ENCODE measurements at places on chromosomes 13 and 19. TPM values are rescaled to one million over a fixed set of nuclear protein-coding genes. Genes with fewer than 3 reads are reported as not detected.

The TEKTIP1 gene
- 1.7 TPM for total RNA-seq

The TUBB4A gene
- total RNA-seq: 22.4 TPM

The CLIP3 gene
- total RNA-seq: 0.69 TPM

The ZNF701 gene
- 11.5 TPM for total RNA-seq

The ONECUT3 gene
- not detected for total RNA-seq

- DNase-seq: no peak
- no peak overlapping the region for H3K4me3 ChIP-seq
- no peaks in the 10 kb centered on the region for H3K27me3 ChIP-seq
These were observed 118.9 kb upstream of the UBL3 start for GRCh38 chr13:29969286-29969685.

GRCh38 chr19:33391631-33392249 is 18.2 kb downstream of the CEBPG start:
- H3K27ac ChIP-seq: no peak overlapping the region
- no peaks in the 10 kb centered on the region for H3K36me3 ChIP-seq

GRCh38 chr19:56291867-56292266 is 19.3 kb downstream of the EDDM13 start:
- H3K27ac ChIP-seq: no peak overlapping the region
- no peak for DNase-seq
- H3K36me3 ChIP-seq: no peaks in the 10 kb centered on the region
- no peaks in the 10 kb centered on the region for H3K4me1 ChIP-seq
- H3K27me3 ChIP-seq: no peaks in the 10 kb centered on the region
- H3K4me3 ChIP-seq: no peak overlapping the region

DNA sequence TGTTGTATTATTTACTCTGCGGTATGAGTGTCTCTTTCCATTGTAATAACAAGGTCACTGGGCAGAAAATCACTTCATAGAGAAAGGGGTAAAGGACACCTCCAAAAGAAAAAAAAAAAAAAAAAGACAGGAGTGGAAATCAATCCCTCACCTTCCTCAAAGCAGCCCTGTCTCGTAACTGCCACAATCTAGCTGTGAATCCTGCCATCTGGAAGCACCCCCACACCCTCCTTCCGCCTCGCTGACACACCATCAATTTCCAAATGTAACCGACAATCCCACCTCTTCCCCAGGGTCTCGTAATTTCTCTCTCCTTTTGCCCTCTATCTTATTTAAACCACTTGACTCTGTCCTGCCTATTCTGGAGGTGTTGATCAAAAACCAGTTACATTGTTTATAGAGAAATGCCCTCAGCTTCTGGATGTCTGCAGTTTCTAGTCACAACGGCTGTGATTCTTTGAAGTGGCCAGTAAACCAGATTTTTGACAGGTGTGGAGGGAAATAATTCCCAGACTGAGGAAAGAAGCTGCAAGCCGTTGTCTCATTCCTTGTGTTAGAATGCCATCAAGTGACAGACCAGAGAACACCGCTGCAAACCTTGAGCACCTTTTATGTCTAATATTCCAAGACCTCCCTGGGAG is 9.1 kb upstream of the POP4 start:
- H3K36me3 ChIP-seq: no peaks in the 10 kb centered on the region
- no peak for DNase-seq
- no peak overlapping the region for H3K27ac ChIP-seq
- no peak overlapping the region for H3K4me3 ChIP-seq
- H3K4me1 ChIP-seq: no peaks in the 10 kb centered on the region

DNA sequence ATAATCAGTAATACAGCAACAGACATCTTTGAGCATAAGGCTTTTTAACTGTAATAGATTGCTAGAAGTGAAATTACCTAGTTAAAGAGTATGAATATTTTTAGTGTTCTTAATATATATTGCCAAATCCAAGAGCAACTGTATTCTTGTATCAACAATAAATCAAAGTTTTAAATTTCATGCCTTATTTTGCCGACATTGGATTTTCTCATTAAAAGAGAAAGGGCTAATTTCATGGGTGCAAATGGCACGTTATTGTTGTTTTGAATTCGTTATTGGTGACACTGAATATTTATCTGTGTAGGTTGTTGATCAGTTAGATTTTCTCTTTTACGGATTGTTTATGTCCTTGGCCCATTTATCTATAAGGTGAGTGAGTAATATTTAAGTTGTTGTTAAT is 97.1 kb downstream of the C1QTNF9 start:
- no peak for DNase-seq
- H3K4me3 ChIP-seq: no peak overlapping the region
- no peak overlapping the region for H3K27ac ChIP-seq
- H3K27me3 ChIP-seq: no peaks in the 10 kb centered on the region
- no peaks in the 10 kb centered on the region for H3K36me3 ChIP-seq

DNA sequence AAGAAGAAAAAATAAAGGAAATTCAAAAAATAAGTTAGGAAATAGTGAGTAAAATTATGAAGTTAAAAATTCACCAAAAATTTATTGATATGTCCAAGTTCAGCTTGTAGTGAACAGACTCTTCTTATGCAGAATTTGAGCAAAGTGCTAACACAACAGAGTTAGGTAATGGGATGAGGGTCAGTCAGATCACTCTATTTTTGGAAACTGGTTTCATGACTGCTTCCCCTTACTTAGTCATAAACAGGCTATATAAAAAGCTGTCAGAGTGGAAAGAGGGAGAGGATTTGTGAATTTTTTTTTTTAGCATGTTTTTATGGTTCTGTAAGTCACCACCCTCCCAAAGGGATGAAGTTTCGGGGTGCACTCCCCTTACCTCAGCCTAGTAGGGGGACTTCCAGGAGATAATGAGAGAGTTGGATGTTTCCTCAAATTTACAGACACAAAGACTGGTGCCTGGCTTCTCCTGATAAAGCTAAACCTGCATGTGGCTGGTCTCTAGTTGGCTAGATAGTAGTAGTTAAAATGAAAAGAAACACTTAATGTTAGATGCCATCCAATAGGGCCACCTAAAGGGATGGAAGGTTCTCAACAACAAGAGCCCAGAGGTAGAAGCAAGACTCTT is 4.5 kb downstream of the CPB2 start:
- peaks cover 20% of the 10 kb centered on the region for H3K4me1 ChIP-seq
- H3K4me3 ChIP-seq: no peak overlapping the region
- DNase-seq: no peak
- H3K27ac ChIP-seq: peak overlapping the region; percentile 31

DNA sequence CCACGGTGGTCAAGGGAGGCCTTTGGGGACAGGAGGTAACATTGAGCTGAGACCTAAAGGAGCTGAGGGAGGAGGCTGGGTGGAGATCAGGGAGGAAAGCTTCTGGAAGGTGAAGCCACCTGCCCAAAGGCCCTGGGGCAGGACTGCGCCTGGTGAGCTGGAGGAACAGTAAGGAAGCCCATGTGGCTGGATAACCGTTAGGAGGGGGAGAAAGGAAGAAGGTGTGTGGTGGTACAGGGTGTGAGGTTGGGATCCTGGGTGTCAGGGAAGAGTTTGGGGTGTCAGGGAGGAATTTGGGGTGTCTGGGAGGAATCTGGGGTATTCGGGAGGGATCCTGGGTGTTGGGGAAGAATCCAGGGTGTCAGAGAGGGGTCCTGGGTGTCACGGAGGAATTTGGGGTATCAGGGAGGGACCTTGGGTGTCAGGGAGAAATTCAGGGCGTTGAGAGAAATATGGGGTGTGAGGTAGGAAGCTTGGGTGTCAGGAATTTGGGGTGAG is 695 bp downstream of the TICAM1 start:
- no peaks in the 10 kb centered on the region for H3K27me3 ChIP-seq
- DNase-seq: no peak
- H3K27ac ChIP-seq: peak overlapping the region; percentile 92
- peak overlapping the region; percentile 95 for H3K4me3 ChIP-seq
- H3K36me3 ChIP-seq: peaks cover 6% of the 10 kb centered on the region

DNA sequence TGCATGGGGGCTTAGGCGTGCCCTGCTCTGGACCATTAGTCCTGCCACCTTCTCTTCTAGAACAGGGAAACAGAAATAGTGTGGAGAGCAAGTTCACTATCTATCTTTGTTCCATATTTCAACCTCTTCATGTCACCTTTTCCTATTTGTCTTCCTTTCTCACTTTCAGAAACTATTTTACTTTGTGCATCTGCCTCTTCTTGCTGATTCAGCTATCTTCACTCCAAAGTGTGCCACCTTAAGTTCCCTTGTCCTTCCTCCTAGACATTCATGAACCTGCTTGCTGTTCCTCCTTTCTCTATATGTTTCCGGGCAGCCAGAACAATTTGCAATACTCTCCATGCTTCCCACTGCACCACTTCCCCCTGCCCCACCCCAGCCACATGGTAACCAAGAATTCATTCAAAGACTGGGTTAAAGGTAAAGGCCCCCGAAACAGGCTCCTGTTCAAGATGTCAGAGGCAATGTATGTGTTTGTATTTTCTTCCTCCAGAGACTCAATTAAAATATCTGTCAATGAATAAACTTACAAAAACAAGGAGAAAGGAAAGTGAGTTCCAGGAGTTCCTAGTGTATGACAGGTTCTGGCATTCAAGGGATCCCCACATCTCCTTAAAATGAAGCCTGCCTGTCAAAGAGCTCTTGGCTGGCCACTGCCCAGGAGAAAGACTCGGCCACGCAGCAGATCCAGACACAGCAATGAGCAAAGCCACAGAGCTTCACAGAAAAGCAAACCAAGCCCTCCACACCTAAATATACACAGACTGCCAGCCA is 268.1 kb downstream of the DNAJC15 start:
- no peaks in the 10 kb centered on the region for H3K4me1 ChIP-seq
- H3K36me3 ChIP-seq: no peaks in the 10 kb centered on the region
- no peaks in the 10 kb centered on the region for H3K27me3 ChIP-seq
- H3K4me3 ChIP-seq: no peak overlapping the region
- H3K27ac ChIP-seq: no peak overlapping the region

GRCh38 chr19:38455031-38455430 is 21.5 kb downstream of the RYR1 start:
- no peaks in the 10 kb centered on the region for H3K4me1 ChIP-seq
- H3K36me3 ChIP-seq: no peaks in the 10 kb centered on the region
- H3K4me3 ChIP-seq: no peak overlapping the region
- H3K27ac ChIP-seq: no peak overlapping the region
- no peak for DNase-seq
- no peaks in the 10 kb centered on the region for H3K27me3 ChIP-seq

DNA sequence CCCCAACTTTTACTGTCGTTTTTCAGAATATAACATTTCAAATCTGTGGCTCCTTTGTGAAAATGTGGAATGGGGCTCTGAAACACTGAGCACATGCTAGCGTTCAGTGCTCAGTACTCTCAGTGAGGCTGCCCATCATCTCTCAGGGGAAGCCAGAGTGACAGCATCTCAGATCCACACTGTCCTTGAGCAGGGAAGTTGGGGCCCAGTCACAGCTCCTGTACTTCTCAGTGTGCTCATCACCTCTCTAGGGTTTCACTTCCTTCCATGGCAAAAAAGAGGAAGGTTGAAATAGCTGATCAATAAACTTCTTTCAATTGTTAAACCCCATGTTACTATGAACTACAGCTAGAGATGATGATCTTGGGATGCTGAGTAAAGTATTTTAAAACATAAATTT is 565.9 kb upstream of the SPRY2 start:
- H3K27ac ChIP-seq: no peak overlapping the region
- no peaks in the 10 kb centered on the region for H3K36me3 ChIP-seq
- no peak overlapping the region for H3K4me3 ChIP-seq
- H3K27me3 ChIP-seq: no peaks in the 10 kb centered on the region

GRCh38 chr13:76266561-76266960 is 619.6 kb downstream of the KCTD12 start:
- no peak for DNase-seq
- no peaks in the 10 kb centered on the region for H3K36me3 ChIP-seq
- no peaks in the 10 kb centered on the region for H3K27me3 ChIP-seq
- no peak overlapping the region for H3K27ac ChIP-seq
- no peaks in the 10 kb centered on the region for H3K4me1 ChIP-seq

DNA sequence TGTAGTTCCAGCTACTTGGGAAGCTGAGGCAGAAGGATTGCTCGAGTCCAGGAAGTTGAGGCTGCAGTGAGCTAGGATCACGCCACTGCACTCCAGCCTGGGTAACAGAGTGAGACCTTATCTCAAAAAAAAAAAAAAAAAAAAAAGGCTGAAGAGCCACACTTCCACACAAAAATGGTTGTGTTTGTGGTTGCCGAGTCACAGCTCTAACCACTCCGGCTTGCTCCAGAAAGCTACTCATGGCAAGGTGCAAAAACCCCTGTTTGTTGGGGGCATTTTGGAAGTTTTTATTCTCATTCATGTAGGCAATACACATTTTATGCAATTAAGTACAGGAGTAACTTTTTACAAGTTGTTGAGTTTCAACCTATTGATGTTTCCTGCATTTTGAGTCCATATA is 93.5 kb downstream of the INSR start:
- peaks cover 17% of the 10 kb centered on the region for H3K4me1 ChIP-seq
- H3K4me3 ChIP-seq: no peak overlapping the region
- 0 out of 2 replicates have a peak overlapping the region, but pooled peaks have one; percentile 56 for H3K27ac ChIP-seq
- no peaks in the 10 kb centered on the region for H3K27me3 ChIP-seq

DNA sequence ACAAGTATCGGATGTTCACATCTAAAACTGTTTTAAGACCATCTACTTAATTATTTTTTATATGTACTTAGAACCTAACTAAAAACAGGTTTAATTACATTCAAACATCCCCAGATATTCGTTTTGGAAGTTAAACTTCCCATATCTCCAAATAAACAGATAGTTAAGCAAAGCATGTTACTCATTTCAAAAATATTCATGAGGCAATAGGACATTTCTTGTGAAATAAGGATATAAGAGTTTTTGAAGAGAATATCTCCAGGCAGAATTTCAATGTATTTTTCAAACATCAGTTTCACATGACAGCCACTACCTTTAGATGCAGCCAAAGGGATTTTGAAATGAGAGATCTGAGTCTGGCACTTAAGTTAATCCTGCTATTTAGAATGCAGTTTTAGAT is 697.5 kb downstream of the SLITRK1 start:
- no peak for DNase-seq
- no peak overlapping the region for H3K4me3 ChIP-seq
- no peaks in the 10 kb centered on the region for H3K36me3 ChIP-seq

DNA sequence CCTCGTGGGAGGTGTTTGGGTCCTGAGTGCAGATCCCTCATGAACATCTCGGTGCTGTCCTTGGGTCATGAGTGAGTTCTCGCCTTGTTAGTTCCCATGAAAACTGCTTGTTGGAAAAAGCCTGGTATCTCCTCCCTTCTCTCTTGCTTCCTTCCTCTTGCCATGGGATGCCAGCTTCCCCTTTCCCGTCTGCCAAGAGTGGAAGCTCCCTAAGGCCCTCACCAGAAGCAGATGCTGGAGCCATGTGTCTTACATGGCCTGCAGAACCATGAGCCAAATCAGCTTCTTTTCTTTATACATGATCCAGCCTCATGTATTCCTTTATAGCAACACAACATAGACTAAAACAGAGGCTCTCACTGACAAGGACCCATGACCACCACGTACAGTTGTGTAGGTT is 8.2 kb downstream of the ADGRE2 start:
- DNase-seq: no peak
- no peak overlapping the region for H3K27ac ChIP-seq

- H3K27me3 ChIP-seq: no peaks in the 10 kb centered on the region
- no peak overlapping the region for H3K4me3 ChIP-seq
- peaks cover 8% of the 10 kb centered on the region for H3K4me1 ChIP-seq
- H3K36me3 ChIP-seq: no peaks in the 10 kb centered on the region
- H3K27ac ChIP-seq: no peak overlapping the region
These were observed 15.3 kb upstream of the LILRA2 start for GRCh38 chr19:54558339-54558738.
